Activated T-cell treated with anti-CD3 and anti-CD28 coated beads for 4 hours (primary cell): ENCODE measurements at places on chromosomes 7 and 10.

GRCh38 chr7:33946094-33946699, 40.9 kb downstream of the BMPER start:
- no peak for DNase-seq

GRCh38 chr10:58967551-58968388, 208.7 kb upstream of the PHYHIPL start:
- no peak for DNase-seq

DNA sequence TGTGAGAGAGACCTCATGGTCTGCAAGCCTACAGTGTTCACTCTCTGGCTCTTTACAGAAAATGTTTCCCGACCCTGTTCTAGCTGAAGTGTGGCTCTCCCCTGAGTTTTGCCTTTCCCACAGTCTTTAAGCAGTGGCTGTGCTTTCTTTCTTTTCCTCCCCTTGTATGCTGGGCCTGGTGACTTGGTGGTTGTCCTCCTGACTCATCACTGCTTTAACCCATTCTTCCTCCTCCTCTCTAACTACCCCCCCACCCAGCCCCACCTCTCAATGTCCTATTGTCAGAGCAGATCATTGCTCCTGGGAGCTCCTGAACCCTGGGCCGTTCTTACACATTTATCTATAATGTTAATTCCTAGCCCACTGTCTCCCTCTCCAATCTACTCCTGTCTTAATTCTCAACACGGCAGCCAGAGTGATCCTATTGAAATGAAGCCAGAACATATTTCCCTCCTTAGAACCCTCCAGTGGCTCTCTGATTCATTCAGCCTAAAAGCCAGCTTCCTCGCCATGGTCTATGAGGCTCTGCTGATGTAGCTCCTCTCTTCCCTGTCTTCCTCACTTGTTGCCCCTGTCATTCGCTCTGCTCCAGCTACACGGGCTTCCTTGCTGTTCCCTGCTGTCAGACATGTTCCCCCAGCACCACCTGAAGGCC, 55.0 kb downstream of the DENND11 start:
- no peak for DNase-seq

- no peak for DNase-seq
These were observed 4.5 kb downstream of the CAMK2B start for GRCh38 chr7:44320794-44321371.

GRCh38 chr10:113047151-113047550, 97.1 kb downstream of the TCF7L2 start:
- no peak for DNase-seq

- no peak for DNase-seq
These were observed 8.8 kb upstream of the SFTPA1 start for GRCh38 chr10:79601939-79602338.

GRCh38 chr10:126057494-126057893, 161.1 kb downstream of the FANK1 start:
- DNase-seq = no peak

GRCh38 chr7:50210706-50211115, 93.8 kb upstream of the IKZF1 start:
- no peak for DNase-seq

- no peak for DNase-seq
These were observed 305.9 kb downstream of the FGFR2 start for GRCh38 chr10:121292321-121292720.

- DNase-seq = no peak
These were observed 30.3 kb downstream of the CCDC3 start for GRCh38 chr10:12971001-12971788.

GRCh38 chr10:31582365-31583052, 263.5 kb downstream of the ZEB1 start:
- DNase-seq = no peak

DNA sequence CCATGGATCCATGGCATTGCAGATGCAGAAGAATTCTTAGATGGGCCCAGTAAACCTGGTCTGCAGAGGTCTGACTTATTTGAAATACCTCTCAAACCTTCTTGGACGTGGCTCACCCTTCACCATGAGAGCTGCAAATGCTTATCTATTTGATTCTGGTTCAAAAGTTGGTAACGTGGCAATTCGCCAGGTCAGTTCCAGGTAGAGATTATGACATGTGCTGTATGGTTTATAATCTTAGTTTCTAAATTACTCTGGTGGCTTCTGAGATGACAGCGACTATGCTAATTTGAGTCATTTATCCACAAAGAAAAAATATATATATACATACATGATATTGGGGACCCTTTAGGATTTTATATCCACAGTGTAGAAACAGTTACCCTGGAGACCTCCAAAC, 68.8 kb downstream of the NRP1 start:
- no peak for DNase-seq

DNA sequence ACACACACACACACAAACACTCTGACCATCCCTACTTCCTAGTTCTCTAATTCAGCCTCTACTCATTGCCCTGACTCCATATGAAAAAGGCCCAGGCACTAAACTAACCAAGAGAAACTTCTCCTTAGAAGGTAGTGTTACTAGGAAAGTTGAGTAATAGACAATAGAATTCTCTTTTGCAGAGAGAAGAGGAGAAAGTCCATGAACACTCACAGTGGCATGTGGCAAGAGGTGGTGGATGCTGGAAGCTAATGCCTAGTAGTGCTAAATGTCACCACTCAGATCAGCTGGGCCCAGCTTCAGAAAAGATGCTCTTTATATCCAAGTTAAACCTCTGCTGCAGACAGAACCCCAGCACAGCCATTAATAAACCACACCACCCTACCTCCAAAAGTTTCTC, 58.2 kb downstream of the SORBS1 start:
- no peak for DNase-seq
